ENCODE measurements at places on chromosomes 2 and 18.
A peak's percentile ranks its signal among the peaks of the same experiment; 100 is the strongest.

GRCh38 chr18:49730951-49731391 is 82.4 kb downstream of the ACAA2 start:
- no peak for DNase-seq

DNA sequence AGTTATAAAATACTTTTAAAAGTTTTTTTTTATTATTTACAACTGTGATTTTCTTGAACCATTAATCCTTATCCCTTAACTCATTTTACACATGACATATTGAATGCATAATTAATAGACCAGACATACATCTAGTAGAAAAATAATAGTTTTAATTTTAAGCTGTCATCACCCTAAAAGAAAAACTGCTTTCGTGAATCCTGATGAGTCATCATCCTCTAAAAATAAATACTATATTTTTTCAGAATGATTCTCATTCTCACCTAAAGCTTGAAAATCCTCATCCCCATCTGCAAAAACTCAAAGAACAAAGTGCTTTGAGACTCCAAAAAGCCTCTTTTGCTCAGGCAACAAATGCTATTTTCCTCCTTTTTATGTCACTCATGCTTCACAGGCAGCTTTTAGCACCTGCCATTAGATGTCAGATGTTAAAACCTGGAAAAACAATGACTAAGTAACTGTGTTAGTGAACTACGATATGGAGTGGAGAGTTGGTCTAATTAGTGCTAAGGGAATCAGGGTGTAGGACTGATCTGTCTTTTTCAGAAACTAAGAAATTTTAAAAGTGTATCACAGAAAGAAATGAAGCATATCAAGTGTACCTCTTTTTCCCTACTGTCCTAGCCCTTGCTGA is 297.6 kb downstream of the TMX3 start:
- DNase-seq: no peak

DNA sequence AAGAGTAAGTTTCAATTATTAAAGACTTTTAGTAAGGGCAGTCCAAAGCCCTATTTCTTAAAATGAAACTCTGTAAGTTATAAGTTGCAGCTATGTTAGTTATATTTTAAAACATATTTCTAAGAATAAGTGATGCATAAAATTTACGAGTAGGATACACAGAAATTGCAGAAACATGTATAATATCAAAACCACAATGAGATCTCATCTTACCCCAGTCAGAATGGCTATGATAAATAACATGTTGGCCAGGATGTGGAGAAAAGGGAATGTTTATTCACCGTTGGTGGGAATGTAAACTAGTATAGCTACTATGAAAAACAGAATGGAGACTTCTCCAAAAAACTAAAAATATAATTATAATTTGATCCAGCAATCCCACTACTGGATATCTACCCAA is 201.2 kb downstream of the CBLN2 start:
- DNase-seq: no peak

- DNase-seq: no peak
Observed at GRCh38 chr2:118667964-118668363, 179.5 kb downstream of the EN1 start.

GRCh38 chr2:120203251-120204021 is 19.8 kb downstream of the TMEM185B start:
- no peak for DNase-seq

GRCh38 chr2:41129988-41130387 is 678.1 kb upstream of the SLC8A1 start:
- no peak for DNase-seq

GRCh38 chr18:44651478-44651877 is 29.2 kb upstream of the SETBP1 start:
- no peak for DNase-seq

DNA sequence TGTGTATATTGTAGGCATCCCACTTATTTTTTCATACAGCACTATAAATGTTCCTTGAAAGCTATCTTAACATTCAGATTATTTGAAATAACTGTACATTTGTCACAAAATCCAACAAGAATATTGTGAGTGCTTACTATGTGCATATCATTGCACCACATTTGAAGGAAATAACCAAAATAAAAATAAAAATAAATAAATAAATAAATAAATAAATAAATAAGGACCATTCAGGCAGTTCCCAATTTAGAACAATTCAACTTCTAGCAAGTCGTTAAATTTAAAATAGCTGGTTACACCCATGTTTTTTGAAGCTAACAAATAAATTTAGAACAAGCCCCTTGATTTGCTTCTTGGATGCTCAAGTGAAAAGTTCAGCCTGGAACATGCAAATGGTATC is 548.3 kb downstream of the ERBB4 start:
- no peak for DNase-seq

GRCh38 chr2:99489063-99489760 is 605 bp downstream of the REV1 start:
- peak; percentile 43 for DNase-seq

DNA sequence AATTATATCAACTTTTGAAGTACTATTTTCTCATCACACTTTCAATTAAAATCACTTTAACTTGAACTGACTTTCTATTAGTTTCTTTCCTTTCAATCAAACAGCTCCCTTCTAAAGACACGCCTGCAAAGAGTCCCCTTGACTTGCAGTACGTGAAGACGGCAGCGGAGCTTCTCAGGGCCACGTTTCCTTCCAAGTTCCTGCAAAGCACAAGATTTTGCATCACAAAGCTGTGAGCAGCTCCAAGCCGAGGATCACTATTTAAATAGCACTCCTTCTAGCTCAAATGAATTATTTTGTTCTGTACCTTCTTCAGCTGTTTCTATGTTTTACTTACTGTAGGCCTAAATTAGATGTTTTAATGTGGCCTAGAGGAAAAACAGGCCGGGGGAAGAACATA is 30.8 kb downstream of the SH3YL1 start:
- no peak for DNase-seq

GRCh38 chr18:23487738-23488570 is 15.4 kb upstream of the RMC1 start:
- peak; percentile 17 for DNase-seq

GRCh38 chr2:173153301-173153885 is 77.7 kb downstream of the MAP3K20 start:
- DNase-seq: no peak

DNA sequence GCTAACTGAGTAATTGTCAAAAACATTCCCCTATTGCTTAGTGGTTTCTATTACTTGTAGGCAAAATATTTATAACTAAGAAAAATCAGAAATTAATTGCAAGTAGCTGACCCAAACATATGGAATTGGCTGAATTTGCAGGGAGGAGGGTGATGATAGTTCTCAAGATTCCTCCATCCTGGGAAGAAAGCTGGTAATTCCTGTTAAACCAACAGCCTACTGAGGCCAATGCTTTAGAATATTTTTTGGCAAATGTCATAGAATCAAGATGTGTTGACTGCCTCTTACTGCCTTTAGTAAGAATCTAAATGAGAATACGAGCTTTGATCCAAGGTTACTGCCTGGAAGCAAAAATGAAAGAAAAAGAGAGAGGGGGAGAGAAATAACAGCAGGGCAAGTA is 120.0 kb downstream of the COL6A3 start:
- DNase-seq: no peak

GRCh38 chr2:7196883-7197282 is 279.7 kb downstream of the RNF144A start:
- DNase-seq: no peak

- DNase-seq: no peak
Observed at GRCh38 chr2:140711867-140712266, 1418.9 kb downstream of the LRP1B start.

DNA sequence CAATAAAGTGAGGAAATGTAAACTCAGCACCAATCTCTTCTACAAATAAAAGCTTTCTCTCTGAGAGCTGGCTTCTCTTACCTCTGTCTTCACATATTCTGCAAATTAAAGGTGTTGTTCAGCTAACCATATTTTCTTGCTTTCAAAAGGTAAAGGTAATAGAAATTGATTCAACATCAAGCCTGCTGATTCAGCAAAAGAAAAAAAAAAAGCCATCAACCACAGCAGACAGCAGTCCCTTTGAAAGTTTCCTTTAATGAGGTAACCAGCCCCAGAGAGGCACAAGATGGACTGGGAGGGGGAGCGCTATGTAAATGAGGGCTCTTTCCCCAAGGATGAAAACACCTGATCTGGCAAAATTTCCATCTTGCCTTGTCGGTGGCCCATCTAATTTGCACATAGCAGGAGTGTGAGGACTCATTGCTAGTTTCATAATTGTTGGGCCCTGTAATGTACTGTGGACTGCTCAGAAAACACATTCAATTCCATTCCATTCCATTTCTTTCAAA is 154.9 kb upstream of the SOX11 start:
- DNase-seq: no peak

DNA sequence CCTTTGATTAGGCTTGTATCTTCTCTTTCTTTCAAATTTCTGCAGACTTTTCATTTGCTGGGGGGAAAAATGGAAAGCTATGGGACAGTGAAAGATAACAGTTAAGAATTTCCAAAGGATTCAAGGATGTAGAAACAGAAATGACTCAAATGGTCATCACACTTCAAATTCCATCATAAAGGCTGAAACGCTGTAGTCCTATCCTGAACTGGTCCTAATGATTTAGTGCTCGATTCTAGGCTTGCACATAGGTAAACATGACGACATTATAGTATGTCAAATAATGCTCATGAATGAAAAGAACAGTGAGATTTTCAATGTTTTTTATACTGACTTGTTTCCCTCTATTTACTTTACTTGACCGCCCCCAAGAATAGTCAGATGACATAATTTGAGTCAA is 15.7 kb upstream of the MMADHC start:
- no peak for DNase-seq

GRCh38 chr18:12035481-12035880 is 54.2 kb downstream of the IMPA2 start:
- no peak for DNase-seq

- DNase-seq: no peak
Observed at GRCh38 chr2:85435220-85435958, 16.9 kb downstream of the SH2D6 start.

GRCh38 chr18:70221156-70221914 is 15.8 kb upstream of the RTTN start:
- DNase-seq: no peak

GRCh38 chr2:230843132-230843531 is 21.6 kb upstream of the ITM2C start:
- no peak for DNase-seq

DNA sequence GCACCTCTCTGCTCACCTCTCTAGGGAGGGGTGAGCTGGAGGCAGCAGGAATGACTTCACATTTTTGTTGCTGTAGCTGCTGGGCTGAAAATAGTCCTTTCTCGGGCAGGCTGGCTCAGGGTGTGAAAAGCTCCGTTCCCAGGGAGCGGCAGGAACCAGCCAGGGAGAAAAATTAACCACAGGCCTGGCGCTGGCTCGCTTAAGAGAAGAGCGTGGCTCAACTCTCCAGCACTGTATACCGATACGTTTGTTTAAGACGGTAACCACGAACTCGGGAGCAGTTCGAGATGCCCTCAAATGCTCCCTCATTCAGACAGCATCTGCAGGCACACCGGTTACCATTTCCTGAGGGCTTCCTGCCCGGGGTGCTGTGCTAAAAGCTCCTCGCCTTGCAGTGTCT is 129.6 kb downstream of the CELF4 start:
- DNase-seq: no peak

DNA sequence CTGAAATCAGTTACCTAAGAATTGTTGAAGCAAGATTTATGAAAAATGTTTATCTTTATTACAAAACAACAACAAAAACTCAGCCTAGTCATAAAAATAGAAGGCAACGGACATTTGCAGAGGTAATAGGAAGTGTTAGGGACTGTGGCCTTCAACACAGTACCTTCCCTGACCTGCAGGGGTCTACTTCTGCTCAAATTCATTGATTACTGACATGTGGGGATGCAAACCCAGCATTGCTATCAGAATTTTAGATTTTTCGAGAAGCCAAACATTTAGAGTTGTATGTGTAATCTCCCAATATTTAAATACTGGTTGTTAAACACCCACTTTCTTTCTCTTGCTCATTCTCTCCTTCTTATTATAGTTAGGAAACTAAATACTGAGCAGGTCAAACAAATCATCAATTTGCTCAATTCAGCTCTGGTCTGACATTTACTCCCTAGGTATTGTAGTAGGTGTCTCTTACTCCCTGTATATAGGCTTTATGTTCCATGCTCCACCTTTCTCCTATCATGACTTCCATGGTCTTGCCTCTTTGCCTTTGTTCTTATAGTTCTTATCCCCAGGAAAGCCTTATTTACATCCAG is 198.5 kb downstream of the UBE2E3 start:
- DNase-seq: peak; percentile 74

DNA sequence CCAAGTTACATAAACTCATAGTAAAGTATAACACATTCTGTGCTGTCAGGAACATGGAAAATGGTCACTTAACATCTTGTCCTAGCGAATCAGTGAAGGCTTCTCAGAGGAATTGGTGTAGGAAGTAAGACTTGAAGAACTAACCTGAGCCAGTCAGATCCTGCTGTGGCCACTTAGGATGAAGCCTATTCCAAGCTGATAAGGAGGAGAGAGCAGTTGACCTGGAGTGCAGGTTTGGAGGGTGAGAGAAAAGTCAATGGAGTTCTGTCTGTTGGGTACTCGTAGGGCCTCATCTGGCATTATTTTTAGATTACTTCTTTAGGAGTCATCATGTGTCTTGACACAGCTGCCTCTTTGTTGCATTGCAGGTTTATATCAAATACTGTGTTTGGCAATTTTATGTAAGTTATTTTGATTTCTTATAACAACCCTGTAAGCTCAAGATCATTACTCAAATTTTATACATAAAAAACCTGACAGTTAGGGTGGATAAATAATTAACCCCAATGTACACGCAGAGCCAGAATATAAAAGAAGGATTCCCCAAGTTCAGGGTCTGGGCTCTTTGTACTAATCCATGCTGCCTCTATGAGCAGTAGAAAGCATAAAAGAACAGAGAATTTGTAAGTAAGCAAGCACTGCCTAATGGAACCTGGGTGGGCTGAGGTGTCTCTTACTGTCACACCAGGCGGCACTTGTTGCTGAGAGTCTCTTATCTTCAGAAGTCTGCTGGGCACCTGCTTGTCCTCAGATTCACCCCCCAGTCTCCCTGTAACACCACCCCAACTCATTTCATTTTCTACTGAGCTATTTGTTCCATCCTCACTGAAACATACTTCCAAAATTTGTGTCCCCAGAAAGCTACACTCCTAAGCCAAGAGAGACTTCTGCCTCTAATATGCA is 252.1 kb upstream of the NT5C1B start:
- no peak for DNase-seq

DNA sequence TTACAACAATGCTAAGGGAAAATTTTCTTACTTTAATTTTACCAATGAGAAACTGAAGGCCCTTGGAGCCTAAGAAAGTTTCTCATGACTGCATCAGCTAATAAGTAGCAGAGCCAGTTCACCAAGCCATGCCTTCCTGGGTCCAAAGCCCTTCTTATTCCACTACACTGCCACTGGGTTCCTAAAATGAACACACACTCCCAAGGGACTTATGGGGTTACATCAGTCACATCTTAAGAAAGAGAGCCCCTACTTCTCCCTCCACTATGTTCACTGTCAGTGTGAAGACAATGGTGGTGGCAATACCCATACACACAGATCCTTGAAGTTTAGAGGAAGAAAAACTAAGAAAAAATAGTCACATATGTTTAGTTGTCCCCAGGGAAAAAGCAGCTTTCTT is 20.6 kb downstream of the MBD2 start:
- no peak for DNase-seq

GRCh38 chr2:219228041-219228910 is 1.2 kb downstream of the ATG9A start:
- DNase-seq: no peak
